IPS-NIHi11 (cell line): ENCODE measurements at places on chromosomes 2 and 18.

GRCh38 chr2:170271340-170271739 is 93.4 kb downstream of the MYO3B start:
- DNase-seq = no peak

DNA sequence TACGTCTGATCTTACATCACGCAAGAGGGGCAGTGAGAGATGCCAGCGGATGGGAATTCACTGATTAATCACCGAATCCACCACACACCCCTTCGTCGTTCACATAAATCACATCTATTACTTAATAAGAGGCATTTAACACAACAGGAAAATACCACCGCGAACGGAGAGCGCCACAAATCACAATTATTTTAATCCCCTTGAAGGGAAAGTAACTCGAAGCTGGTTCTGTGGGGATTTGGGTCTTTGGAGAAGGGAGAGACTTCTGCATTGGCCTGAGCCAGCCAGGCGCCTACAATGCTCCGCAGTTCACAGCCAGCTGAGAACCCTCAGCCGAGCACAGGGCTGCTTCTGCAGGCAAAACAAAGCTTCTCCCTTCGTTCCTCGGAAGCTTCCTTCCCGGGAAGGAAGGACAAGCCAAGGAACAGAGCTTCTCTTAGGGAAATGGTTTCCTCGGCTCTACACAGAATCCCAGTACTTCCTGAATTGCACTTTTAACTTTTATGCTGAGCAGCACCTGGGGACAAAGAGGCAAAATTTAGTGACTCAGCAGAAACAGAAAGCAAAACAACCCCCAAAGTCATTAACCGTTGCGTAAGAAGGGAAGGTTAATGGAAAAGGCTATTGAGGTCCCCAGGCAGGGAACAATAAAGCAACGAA is at the start of gene LRP1B:
TSS of gene LRP1B (minus strand) at position 7 of the 660 bp plus-strand sequence. CDS start 287 bp downstream, outside the sequence.
- DNase-seq = peak; percentile 36

DNA sequence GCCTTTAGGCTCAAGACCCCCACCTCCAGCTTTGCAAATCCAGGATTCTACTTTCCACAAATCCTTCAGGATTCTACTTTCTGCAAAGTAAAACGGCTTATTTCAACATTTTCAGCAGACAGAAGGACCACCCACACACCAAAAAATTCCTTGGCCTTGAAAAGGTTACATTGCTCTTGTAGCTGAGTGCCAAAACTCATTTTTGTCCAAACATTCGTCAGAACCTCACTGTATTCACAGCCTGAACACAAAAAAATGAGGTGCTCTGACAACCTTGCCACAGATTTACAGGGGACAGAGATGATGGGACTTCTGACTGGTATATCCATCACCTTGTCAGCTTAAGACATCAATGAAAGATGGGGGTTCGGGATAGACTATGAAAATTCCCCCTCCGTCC is 63.0 kb upstream of the COX7A2L start:
- DNase-seq = no peak

- no peak for DNase-seq
Observed at GRCh38 chr2:5668682-5669250, 23.4 kb upstream of the SOX11 start.

GRCh38 chr2:175187378-175187777 is 5.9 kb upstream of the ATP5MC3 start:
- peak; percentile 16 for DNase-seq

GRCh38 chr2:155733091-155733853 is 599.2 kb downstream of the NR4A2 start:
- no peak for DNase-seq

DNA sequence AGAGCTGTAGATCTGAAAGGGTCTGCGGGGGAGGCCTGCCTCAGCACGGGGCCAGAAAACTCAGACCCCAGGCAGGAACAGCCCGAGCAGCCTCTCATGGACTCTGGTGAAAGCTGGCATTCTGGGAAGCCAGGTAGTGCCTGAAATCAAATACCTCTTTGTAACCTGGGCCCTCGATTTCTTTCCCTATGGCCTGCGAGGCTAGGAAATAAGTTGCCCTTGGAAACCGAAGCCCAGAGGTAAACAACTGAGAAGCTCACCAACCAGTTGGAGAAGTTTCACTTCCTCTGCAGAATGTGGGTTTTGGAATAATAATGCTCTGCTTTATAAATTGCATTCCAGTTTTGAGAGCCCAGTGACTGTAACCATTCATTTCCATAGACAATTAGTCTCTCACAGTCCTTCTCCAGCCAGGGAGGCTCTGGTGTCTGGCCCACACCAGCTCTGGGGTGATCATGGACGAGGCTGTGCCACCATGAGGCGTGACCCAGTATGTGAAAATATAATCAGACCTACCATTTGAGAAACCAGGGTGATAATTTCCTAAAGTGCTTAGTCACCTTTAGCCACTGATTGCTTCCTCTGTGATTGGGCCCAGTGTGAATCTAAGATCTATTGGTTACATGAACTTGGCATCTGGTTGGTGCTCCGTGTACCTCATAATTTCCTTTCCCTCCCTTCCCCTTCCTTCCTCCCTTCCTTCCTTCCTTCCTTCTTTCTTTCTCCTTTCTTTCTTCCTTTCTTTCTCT is 133.1 kb upstream of the PELI1 start:
- no peak for DNase-seq

DNA sequence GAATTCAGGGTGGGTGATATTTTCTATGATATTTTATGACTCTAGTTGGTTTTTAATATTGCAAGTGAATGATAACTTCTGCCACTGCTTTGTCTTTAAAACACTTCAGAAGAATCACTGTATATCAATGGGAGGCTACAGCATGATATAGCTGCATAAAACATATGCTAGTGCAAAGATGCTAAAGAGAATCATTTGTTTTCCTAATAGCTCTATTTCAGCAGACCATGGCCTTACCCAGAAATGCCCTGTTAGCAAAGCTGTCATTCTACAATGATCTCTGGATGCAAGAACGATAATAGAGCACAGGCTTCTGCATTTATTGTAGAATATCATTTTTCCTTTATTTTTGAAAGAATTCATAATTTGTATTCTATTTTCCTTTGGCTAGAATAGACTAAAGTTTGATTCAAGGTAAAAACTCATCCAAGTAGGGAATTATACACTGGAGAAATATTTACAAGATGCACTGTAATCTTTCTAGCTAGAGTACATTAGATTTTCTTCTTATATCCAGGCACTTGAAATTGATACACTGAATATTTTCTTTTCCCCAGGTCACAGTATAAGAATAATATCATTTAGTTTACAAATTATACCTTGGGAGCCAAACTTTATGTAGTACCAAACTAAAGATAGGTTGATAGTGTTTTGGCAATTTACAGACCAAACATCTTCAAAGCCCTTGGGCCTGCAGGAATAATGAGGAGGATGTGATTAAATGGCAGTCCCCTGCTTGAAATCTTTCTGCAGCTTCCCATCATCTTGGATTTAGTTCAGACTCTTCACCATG is 252.6 kb upstream of the LINC00305 start:
- no peak for DNase-seq

- DNase-seq = no peak
Observed at GRCh38 chr2:178859730-178860129, 52.5 kb upstream of the TTN start.

GRCh38 chr2:85011098-85011497 is 40.1 kb downstream of the KCMF1 start:
- no peak for DNase-seq

GRCh38 chr2:200587007-200587616 is 1.3 kb downstream of the AOX1 start:
- no peak for DNase-seq

GRCh38 chr2:170249761-170250160 is 71.8 kb downstream of the MYO3B start:
- DNase-seq = no peak

GRCh38 chr2:46296216-46296839 is 879 bp upstream of the EPAS1 start:
- peak; percentile 53 for DNase-seq

GRCh38 chr2:121858369-121858768 is 102.9 kb downstream of the TSN start:
- DNase-seq = no peak

- no peak for DNase-seq
Observed at GRCh38 chr2:157256626-157257025, 879 bp upstream of the GALNT5 start.

- DNase-seq = no peak
Observed at GRCh38 chr2:63484481-63484880, 103.8 kb downstream of the WDPCP start.

- DNase-seq = peak; percentile 37
Observed at GRCh38 chr2:46632349-46632748, 153.0 kb downstream of the TMEM247 start.

DNA sequence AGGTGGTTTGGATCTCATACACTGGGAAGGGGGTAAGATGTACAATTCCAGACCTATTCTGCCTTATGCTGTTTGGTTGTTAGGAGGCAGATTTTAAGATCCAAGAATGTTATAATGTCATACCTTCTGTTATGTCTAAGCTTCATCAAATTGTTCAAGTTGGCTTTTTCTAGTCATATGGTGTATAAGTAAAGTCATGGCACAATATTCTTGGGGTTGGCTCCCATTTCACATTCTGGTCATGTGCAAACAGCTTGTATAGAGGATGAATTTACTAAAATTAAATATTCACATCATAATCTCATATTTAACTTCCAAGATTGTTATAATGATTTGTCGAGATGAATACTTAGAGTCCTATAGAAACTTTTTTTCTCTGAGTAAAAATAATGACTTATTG is 424.9 kb upstream of the HNMT start:
- no peak for DNase-seq

DNA sequence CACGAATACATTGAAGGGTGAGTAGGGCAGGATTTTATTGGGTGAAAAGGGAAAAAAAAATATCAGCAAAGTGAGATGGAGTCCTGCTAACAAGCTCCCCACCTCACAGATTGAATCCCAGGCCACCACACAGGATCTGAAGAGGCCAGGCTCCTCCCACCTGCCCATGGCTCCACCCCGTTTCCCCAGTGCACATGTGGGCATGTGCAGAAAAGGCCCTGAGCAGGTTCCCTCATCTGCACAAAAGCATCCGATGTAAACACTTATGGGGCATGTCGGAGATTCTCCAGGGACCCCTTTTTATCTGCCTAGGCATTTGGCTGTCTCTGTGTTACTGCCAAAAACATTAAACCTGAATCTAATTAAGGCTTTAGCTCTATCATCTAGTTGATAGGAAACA is 35.2 kb downstream of the SKA1 start:
- peak; percentile 15 for DNase-seq

GRCh38 chr2:86123328-86123925 is 17.4 kb downstream of the PTCD3 start:
- DNase-seq = no peak

GRCh38 chr2:96869822-96870625 is at the start of gene SEMA4C:
Gene SEMA4C (minus strand): TSS chr2:96870080. CDS start chr2:96867886, 2,194 bp downstream.
- DNase-seq = no peak

DNA sequence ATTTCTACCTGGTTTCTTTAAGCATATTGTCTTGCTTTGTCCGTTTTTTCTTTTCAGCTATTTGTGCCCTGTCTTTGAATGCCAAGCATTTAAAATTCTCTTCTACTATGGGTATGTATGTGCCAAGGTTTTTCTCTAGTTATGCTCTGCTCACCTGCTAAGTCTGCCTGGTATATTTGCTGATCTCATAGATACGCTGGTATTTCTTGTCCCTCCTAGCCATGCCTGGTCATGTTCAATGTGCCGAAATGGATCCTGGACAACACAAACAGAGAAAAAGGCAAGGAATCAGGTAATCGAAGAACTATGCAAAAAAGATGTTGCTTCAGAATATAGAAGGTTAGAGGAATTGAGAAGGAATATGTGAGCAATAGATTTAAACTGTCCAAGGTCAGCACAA is 14.9 kb upstream of the KDM3A start:
- DNase-seq = no peak

GRCh38 chr18:44701227-44701626 is 20.5 kb downstream of the SETBP1 start:
- no peak for DNase-seq

- no peak for DNase-seq
Observed at GRCh38 chr2:71880846-71881610, 266.6 kb downstream of the CYP26B1 start.

DNA sequence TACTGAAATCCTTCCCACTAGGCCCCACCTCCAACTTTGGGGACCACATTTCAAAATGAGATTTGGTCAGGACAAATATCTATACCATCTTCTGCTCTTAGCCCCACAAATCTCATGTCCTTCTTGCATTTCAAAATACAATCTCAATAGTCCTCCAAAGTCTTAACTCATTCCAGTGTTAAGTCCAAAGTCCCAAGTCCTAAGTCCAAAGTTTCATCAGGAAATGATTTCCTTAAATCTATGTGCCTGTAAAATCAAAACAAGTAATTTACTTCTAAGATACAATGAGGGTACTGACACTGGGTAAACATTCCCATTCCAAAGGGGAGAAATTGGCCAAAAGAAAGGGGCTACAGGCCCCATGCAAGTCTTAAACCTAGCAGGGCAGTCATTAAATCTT is 40.5 kb upstream of the TNP1 start:
- DNase-seq = no peak

- no peak for DNase-seq
Observed at GRCh38 chr2:11710632-11711353, 35.6 kb upstream of the LPIN1 start.

- DNase-seq = no peak
Observed at GRCh38 chr2:161761160-161761559, 136.9 kb downstream of the SLC4A10 start.

DNA sequence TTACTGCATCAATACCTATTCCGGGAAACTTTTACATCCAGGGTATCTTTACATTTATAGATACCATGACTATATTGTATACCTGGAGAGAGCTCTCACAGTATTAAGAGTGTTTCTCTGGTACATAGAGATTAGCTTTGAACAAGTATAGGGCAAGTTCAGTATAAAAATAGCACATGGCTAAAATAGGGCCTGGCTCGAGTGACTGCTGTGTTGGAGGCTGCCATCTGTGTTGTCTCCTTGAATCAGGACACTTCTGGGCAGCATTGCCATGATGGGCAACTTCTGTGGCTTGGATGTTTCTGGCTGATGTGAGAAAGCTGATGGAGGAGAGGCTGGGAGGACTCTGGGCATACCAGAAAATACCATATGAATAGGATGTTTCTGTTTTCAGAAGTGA is 18.7 kb downstream of the ARHGAP28 start:
- no peak for DNase-seq

DNA sequence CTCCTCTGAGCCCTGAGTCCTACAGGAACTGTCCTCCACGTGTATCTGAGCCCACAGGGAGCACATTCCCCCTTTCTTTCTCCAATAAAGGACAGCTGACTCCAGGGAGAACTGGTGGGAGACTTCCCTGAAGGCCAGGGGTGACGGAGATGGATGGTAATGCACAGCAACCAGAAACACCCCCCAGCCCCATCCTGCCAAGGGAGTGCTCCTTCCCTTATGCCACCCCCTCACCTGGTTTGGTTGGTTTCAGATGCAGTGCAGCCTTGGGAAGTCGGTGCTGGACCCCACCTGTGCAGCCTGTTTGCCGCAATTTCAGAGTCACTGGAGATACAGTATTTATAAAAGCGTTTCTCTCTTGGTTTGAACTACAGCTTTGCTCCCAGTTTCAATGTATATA is 24.0 kb downstream of the GPR55 start:
- DNase-seq = no peak
